ENCODE measurements at places on chromosomes 12 and 14. TPM values are rescaled to one million over a fixed set of nuclear protein-coding genes. Genes with fewer than 3 reads are reported as not detected.

DNA sequence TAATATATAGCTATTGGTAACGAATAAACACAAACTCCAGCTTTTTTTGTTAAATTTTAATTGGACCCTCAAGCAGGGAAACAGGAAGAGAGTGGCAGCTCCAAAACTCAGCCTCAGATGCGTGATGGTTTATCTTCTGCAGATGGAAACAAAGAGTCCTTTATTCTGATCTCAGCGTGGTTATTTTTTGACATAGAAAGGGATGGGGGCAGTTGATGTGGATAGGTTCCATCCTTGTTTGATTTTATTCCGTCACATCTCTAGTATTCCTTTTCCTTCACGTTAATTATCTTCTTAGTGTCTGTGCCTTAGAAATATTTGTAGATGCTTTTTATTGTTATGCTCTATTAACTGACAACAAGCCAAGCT lies 447.6 kb upstream of the SEL1L start:
- no peak for DNase-seq

DNA sequence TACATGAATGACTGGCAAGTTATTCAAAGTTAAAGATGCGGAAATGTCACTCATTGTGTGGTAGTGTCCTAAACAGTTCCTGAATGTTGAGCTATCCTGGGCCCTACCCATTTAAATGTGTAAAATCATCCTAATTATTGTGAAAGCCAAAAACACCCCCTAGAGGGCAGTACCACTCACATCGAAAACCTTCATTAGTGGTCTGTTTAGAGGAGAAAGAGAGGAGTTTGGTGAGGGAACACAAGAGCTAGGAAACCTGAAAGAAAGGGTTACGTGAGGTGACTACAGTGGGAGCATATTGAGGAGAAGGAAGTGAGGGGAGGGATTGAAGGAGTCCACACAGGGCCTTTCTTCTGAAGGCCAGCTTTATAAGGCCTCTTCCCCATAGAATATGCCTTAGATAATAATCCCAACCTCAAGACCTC lies 2.5 kb upstream of the TEP1 start:
- peak; percentile 61 for DNase-seq

- DNase-seq = no peak
Observed at GRCh38 chr14:57512220-57512619, 18.6 kb upstream of the CCDC198 start.

GRCh38 chr12:62621101-62621638 lies 154.5 kb downstream of the MON2 start:
- no peak for DNase-seq

DNA sequence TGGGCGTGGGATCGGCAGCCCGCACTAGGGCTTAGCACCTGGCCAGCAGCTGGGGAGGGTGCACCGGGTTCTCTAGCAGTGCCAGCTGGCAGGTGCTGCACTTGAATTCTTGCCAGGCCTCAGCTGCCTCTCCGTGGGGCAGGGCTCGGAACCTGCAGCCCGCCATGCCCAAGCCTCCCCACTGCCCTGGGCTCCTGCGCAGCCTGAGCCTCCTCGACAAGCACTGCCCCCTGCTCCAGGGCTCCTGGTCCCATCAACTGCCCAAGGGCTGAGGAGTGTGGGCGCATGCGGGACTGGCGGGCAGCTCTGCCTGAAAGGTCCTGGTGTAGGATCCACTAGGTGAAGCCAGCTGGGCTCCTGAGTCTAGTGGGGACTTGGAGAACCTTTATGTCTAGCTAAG lies 30.6 kb upstream of the SDR39U1 start:
- DNase-seq = no peak

DNA sequence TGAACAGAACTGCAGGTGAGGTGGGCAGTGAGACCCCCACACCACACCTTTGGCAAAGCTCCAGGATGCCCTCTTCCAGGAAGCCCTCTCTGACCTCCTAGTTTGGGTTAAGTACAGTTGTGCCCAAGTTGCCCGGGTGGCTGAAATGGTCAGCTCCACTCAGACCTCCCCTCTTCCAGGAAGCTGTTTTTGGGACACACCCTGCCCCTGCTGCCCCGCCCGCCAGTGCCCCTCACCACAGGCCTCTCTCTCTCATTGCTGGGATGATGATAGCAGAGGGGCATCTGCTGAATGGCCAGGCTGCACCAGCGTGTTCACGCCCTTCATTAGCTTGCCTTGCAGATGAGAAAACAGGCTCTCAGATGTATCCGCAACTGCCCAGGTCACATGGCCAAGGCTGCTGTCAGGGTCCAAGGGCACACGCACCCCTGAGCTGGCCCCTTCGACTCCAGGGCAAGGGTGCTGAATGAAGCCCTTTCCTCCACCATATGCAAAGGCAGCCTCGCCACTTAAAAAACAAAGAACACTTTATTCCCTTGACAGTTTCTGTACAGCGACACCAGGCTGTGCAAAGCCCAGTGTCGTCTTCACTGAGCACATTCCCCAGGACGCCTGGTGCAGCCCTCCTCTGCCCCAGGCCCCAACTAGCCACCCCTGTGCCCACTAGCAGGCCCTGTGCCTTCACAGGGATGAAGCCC lies 15.5 kb downstream of the SLC25A29 start:
- no peak for DNase-seq

DNA sequence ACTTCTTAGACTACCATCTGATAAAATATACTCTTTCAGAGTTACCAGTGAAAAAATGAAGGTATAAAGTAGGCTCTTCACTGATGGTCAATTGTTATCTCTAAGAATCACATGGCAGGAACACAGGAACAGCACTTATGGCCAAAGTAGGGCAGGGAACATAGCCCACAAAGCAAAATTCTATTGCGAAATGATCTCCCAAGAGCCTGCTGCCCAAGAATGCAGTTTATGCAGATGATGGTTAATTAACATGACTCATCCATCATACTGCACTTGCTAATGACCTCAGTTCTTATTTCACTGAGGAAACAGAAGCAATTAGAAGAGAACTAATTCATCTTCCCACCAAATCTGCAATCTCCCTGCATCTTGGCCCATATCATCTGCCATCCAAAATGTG lies 133.8 kb downstream of the SLC2A13 start:
- no peak for DNase-seq

DNA sequence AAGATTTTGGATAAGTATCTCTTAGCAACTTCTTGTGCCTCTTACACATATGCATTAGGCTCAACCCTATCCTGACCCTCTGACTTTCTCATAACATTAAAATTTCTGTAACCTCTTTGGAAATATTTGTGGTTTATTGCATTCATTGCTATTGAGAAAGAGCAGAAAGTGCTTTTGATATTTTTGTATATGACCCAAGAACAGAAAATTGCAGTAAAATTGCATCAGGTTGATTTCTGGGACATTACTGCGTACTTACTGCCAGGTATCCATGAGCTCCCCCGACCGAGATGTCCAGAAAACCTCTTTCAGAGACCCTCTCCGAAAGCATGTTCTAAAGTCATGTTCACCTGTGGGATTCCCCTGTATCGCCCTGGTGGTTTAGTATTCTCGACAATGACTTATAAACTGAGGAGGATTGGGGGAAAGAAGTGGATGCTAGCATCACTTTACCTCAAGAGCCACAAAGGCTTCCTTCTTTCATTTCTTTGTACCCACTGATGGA lies 14.5 kb upstream of the IL22 start:
- no peak for DNase-seq

DNA sequence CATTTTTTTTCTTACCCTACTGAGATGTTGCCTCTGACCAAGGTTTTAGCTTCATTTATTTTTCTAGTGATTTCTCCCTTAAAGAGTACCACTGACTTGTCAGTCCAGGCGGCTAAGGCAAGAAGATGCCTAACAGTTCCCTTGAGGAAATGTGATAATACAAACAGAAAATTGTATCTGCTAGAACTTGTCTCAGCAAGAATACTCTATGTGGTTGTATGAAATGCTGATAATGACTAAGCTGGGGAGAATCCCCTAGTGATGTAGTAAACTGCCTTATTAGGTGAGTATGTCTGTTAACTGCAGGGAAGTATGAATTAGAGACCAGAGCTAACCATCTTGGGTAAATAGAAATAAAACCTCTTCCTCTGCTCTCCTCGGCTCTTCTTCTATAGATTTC lies 6.7 kb downstream of the C12orf54 start:
- peak; percentile 4 for DNase-seq

- DNase-seq = no peak
Observed at GRCh38 chr14:85865701-85866100, 335.8 kb downstream of the FLRT2 start.

GRCh38 chr12:85616201-85616600 lies 220.0 kb downstream of the RASSF9 start:
- DNase-seq = no peak

- DNase-seq = no peak
Observed at GRCh38 chr12:89831310-89832095, 122.9 kb upstream of the ATP2B1 start.

- no peak for DNase-seq
Observed at GRCh38 chr12:103665971-103666370, 78.9 kb downstream of the STAB2 start.

DNA sequence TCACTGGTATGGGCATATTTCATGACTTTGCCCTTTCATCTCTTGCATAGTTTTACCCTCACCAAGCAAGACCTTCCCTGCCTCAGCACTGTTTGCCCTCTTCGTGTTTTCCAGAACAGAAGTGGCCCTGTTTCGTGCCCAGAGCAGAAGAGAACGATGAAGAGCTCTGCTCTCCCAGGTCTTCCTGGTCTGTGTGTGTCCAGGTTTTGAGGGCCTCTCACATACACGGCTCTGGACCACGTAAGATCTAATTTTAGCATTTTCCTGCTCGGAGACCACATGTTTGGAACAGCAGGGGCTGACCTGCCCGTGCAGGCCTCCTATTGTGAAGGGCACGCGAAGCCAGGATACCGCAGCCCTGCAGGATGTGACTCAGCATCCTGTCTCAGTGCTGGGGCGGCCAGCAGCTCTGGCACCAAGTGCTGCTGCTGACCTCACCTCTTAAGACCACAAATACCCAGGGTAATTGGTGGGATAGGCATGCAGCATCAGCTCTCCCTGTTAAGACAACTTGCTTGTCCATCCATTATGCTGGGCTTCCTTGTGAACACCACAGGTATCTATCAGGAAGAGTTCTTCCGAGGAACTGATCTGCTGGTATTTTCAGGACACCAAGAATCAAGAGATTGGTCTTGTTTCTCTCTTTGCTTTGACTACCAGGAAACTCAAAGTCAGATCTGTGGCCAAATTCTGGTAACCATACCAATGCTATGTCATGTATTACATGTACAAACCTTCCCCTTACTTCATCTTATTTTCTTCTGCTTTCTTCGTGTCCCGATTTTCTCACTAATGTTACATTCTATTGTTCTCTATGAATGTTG lies 19.0 kb downstream of the SSH1 start:
- peak; percentile 100 for DNase-seq

DNA sequence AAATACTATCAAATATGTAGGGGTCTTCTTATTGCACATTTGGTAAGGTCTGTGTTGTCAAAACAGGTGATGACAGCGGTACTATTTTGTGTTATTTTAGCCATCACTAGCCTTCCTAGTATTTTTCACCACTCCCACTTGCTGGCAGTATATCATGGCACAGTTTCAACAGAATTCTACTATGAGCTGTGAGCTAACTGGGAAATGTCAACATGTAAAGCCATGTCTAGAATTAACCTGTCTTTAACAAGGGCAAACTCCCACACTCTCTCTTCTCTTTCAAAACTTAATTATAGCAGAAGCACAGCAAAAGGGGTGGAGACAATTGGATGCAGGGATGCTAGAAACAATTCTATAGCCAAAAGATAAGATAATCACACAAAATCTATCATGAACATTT lies 253.4 kb downstream of the PAX9 start:
- DNase-seq = no peak

- no peak for DNase-seq
Observed at GRCh38 chr12:72793796-72794195, 521.6 kb downstream of the TRHDE start.

GRCh38 chr12:22306311-22306710 lies 28.2 kb downstream of the ST8SIA1 start:
- DNase-seq = no peak

DNA sequence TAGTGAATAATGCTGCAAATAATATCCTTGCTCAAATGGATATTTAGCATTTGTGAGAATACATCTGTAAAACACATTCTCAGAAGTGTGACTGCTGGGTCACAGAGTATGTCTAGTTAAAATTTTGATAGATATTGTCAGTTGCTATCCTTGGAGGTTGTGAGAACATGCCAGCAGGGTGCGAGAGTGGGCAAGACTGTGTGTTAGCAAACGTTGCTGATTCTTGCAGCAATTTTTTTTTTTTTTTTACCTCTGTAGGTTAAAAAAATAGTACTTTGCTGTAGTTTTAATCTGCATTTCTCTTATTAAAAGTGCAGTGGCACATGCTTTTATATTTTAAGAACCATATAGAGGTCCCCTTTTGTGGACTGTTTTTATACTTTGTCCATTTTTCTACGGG lies 4.5 kb upstream of the NYNRIN start:
- DNase-seq = no peak

GRCh38 chr12:124764451-124764850 lies 99.2 kb downstream of the SCARB1 start:
- peak; percentile 42 for DNase-seq

GRCh38 chr12:2147335-2147734 lies 94.5 kb downstream of the CACNA1C start:
- no peak for DNase-seq

DNA sequence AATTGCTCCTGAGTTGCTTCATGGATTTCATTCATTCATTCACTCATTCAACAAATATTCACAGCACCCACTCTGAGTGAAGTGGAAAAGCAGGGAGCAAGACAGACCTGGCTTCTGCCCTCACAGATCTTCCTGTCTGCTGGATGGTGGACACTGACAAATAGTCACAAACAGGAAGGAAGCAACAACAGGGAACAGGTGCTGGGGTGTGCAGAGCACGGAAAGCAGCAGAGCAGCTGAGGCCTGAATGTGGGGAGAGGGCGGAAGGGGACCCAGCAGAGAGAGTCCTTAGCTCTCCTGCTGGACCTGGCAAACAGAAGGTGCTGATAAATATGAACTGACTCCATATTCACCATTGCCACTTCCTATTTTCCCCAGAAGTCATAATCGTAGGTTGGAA lies 54.4 kb downstream of the SETD3 start:
- DNase-seq = no peak

- no peak for DNase-seq
Observed at GRCh38 chr12:26737487-26738030, 95.4 kb downstream of the ITPR2 start.

- no peak for DNase-seq
Observed at GRCh38 chr12:130813949-130814348, 25.1 kb downstream of the STX2 start.

Gene KLHL33
- total RNA-seq = not detected

Gene DTX3
- total RNA-seq = 11.3 TPM

Gene CDKN3
- total RNA-seq = 122 TPM

Gene CDKL1
- 19.9 TPM for total RNA-seq

Gene KIF5A
- total RNA-seq = not detected

Gene OR6C74
- total RNA-seq = not detected

Gene KIF26A
- 1.4 TPM for total RNA-seq

Measured in HT1080 (cell line).